ENCODE measurements at places on chromosomes 16 and 17.

DNA sequence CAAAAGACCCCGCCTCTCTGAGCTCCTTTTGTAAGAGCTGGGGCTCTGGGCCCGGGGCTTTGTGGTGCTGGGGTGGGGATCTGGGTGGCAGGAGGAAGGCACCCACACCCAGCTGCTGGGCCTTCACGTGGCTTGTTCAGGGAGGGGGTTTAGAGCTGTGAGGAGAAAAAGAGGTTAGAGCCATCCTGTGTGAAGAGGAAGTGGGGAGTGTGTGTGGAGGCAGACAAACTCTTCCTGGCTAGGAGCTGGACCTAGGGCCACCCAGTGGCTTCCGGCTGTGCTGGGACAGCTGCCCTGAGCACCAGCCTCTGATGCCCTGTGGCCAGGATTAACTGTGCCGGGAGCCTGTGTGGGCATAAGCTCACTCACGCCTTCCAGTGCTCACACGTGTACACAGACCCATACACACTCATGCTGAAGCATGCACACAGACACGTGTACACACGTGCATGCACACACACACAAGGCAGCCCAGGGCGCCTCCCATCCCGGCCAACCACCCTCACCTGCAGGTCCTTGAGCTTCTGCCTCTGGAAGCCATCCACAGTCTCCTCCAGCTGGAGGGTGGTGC is 7.4 kb downstream of the CIBAR2 start:
- no peak for DNase-seq

GRCh38 chr17:21239680-21240368 is 13.4 kb downstream of the NATD1 start:
- DNase-seq = no peak

DNA sequence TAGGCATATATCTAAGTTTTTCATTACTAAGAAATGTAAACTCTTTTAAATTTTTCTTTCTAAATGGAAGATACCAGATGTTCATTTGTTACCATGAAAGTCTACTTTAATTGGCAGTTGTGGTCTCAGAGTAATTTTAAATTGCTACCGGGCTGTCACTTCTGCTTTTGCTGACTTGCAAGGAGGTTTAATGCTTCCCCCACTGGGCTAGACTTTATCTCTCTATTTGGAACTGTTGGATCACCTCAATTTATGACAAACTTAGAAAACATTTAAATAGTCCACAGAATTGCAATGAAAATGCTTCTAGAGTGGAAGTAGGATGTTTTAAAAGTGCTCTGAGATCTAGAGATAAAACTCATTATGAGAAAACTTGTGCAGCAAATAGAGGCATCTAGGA is 479.8 kb upstream of the GOT2 start:
- no peak for DNase-seq

DNA sequence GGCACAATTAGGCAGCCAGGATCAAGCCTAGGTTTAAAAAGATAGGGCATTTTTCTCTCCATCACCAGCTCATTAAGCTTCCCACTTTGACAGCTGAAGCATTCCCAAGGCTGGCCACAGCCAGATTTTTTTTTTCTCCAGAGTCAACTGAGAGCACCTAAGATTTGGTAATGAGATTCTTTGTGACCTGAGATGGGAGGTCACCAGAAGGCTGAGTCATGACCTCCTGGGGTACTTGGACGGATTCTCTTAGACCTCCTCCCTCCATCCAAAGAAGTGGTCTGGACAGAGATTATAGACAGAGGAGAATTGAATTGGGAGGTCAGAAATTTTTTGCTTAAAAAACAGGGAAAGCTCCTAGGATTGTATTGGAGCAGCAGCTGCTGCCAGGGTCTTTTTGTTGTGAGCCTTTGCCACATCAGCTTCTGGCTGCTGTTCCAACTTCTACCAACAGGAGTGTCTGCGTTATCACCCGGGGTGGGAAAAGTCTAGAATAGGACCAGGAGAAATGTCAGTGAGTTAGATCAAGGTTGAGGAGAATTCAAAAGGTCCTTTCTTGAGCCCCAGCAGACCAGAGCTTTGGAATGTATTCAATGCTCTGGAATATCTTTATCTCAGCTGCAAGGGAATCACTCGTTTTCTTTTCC is 221.2 kb upstream of the N4BP1 start:
- no peak for DNase-seq

DNA sequence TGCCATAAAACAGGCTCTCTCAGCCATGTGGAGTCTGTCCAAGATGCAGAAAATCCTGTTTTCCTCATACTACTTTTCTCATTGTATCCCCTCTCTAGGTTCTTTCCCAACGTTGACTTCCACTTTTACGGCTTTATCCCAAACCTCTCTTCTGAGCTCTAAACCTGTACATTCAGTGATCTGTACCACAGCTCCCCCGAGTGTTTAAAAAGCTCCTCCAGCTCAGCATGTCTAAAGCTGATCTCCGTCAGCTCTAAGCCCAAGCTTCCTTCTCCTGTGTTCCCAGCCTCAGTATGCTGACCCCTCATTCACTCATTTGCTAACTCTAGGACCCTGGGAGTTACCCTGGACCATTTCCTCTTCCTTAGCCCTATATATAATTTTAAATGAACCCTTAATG is 144.6 kb downstream of the DNAH9 start:
- no peak for DNase-seq

DNA sequence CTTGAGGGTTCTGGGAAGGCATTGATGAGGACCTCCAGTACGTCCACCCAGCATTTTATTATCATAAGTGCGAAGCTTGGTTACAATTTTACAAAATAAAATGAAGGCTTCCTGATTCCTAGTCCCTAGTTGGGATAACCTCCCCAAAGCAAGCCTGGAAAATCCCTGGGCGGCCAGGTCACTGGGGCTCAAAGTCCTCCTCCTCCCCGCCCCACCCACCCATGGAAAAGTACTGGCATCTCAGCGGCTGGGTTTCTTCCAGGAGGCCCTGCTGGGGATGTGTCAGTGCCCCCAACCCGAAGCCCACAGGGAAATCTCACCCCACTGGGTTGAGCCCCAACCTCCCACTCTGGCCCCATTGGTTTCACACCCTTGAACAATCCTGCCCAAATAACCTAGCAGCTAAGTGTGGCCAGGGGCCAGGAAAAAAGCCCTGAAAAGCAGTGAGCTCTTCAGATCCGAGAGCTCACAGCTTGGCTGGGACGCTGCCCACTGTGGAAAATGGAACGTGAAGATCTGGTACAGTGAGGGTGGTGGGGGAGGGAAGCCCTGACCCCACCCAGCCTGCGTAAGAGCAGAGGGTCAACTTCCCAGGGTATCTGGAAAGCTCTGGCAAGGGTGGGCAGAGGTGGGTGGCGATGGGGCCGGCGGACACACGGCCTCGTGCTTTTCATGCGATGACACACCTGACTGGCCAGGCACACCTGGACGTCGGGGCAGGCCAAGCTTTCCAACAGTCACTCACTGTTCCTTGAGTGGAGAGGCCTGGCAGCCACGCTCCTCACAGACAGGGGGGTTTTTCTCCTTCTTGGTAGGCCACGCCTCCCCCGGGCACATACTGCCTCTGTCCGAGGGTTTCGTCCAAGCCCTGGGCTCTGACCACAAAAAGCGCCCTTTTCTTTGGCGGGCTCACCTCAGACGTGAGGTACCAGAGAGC is 324.5 kb downstream of the SOX9 start:
- DNase-seq = no peak

DNA sequence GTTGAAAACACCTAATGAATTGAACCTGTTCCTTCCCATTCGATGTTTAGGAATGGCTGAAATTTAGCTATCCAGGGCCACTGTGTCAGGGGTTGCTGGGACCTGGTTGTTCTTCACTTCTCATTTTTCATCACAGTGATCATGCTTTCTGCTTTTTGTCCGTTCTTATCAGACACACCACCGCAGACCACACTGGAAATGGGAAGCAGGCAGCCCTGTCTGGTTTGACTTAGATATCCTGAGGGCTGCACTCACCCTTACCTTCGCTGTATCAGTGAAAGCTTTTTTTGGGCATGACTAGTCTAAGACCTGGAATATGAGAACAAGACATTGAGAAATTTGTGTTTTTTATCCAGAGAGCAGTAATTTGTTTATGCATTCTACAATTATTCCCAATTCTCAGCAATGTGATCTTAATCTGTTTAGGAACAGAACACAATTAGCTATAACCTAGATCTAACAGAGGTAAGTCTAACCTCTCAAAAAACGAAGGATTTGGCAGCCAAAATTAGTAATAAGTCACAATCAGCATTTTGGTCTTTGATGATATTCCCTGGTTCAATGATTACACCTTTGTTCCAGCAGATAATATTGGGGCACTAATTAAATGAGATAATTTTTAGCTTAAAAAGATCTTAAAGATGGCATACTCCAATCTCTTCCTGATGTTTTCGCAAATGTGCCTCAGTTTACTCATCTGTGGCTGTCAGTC is 126.0 kb upstream of the GOT2 start:
- DNase-seq = no peak

GRCh38 chr16:76190480-76190879 is 86.7 kb upstream of the CNTNAP4 start:
- DNase-seq = no peak

DNA sequence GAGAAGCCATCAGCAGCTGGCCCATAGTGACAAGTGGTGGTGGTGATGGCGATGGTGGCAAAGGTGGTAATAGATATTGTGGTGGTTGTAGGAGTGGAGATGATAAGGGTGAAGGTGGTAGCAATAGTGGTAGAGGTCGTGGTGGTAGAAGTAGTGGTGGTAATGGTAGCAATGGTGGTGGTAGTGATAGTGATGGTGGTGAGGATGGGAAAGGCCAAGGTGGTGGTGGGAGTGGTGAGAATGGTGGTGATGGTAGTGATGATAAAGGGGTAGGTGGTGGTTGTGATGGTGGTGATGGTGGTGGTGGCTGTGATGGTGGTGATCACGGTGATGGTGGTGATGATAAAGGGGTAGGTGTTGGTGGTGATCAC is 13.1 kb downstream of the CDH5 start:
- DNase-seq = no peak

DNA sequence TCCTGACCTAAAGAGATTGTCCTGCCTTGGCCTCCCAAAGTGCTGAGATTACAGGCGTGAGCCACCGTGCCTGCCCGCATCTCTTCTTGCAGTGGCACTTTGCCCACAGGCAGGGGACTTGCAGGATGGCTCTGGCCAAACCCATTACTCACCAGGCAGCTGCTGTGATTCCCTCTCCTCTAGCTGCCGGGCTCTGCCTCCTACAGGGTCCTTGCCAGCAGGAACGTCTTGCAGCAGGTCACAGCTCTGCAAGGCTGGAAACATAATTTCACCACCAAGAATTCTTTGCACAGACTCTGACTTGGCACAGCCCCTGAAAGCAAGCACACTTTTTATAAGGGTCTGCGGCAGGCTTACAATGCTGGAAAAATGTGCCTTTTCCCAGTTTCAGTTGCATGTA is 20.3 kb downstream of the COX4I1 start:
- no peak for DNase-seq

DNA sequence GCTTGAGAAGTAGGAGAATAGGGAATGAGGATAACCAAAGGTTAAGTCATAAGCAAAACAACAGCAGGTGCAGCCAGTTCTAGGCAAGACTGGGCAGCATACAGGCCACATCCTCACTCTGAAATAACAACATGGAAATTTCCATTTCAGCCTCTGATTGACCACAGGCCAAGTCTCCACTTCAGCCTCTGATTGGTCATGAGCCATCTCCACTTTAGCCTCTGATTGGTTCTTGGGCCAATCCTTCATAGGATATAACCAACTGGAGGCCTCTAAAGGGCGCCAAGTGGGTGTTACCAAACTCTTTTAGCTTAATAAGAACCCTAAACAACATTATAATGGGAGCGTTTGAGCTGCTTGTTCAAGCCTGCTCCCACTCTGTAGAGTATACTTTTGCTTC is 512.0 kb downstream of the NPIPA7 start:
- DNase-seq = no peak

DNA sequence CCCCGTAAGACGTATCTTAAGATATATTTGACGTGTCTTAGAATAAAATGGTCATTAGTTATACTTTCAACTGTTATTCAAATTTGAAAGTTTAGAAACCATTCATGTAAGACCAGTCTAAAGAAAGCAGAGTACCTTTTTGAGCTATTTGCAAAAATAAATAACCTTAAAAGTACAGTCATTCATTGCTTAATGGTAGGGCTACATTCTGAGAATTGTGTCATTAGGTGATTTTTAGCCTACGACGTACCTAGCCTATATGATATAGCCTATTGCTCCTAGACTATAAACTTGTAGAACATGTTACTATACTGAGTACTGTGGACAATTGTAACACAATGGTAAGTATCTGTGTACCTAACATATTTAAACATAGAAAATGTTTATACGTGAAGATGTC is 139.2 kb downstream of the PHKB start:
- no peak for DNase-seq

GRCh38 chr16:23650674-23651416 is 9.6 kb downstream of the DCTN5 start:
- no peak for DNase-seq

GRCh38 chr17:29722411-29723198 is 99.9 kb upstream of the CORO6 start:
- no peak for DNase-seq

- no peak for DNase-seq
These were observed 14.5 kb downstream of the MMP28 start for GRCh38 chr17:35780950-35781349.

- no peak for DNase-seq
These were observed 532 bp downstream of the KDM6B start for GRCh38 chr17:7834542-7834956.

GRCh38 chr16:4765511-4766474 is 1.2 kb downstream of the ZNF500 start:
- DNase-seq = no peak

Data from activated T-cell treated with anti-CD3 and anti-CD28 coated beads for 48 hours (primary cell).